ENCODE measurements at places on chromosomes 11 and 22.
A peak's percentile ranks its signal among the peaks of the same experiment; 100 is the strongest.

- no peak for DNase-seq
Observed at GRCh38 chr22:19687561-19688300, 26.6 kb upstream of the SEPTIN5 start.

- DNase-seq = no peak
Observed at GRCh38 chr11:134560566-134561330, 148.7 kb upstream of the B3GAT1 start.

DNA sequence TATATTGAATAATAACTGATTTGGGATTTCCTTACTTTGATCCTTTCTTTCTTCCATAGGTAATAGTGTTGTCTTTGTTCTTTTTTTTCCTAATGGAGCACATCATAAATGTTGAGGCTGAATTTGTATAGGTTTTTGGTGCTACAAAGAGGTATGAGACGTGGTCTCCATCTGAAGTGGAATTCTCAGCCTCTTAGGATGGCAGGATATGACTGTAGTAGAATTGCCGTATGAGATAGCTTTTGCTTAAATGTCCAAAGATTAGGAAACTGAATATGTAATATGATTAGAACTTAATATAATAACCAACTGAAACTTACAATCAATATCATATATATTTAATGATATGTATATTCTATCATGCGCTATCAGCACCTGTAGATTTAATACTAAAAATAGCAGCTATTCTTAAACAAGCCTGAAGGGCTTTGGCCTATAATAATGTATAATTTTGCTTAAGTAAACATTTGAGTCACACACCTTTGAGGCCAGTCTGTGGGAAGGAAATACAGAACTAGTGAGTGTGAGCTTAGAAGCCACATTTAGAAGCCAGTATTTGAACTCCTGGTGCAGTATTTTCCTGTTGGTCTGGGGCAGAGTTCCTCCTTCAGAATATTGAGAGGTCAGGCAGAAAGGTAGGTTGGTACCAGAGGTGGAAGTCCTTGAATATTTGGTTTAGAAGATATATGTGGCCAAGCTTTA lies 62.6 kb downstream of the SWAP70 start:
- DNase-seq = no peak

- peak; percentile 52 for DNase-seq
Observed at GRCh38 chr22:42313804-42314581, 43.5 kb upstream of the TCF20 start.

GRCh38 chr22:47315862-47316419 lies 553.5 kb downstream of the TBC1D22A start:
- peak; percentile 85 for DNase-seq

DNA sequence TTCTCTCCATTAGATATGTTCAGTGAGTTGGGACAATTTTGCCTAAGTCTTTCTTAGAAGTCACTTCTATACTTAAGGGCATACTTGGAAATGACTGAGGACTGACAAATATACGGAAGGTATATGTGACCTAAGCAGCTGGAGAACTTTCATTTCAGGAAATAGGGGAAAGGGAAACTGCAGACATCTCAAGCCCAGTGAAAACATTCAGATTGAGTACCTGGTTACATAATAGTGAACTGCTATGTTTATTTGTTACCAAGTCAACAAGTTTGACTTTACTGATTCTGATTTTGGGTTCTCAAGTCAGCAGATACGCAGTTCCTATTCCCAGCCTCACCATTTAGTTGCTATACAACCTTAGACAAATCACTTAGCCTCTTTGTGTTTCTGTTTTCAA lies 1173.9 kb downstream of the LRRC4C start:
- DNase-seq = no peak

DNA sequence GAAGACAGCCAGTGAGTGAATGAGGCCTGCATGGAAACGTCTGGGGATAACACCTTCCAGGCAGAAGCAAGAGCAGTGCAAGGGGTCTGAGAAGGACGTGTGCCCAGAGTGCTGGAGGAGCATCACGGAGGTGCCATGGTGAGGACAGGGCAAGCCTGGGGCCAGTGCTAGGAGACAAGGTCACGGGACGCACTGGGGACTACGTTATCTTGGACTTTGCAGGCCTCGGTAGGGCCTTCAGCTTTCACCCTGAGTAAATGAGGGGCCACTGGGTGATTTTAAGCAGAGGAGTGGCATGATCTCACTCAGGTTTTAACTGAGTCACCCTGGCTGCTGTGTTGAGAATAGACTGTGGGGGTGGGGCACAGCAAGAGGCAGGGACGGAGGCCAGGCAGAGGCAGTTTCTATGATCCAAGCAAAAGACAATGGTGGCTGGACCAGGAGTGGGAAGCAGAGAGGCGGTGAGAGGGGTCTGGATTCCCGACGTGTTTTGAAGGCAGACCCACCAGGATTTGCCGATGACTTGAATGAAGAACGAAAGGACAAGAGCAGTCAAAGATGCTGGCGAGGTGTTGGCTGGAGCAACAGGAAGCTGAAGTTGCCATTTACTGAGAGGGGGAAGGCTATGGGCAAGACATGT lies 102.7 kb upstream of the PARVA start:
- no peak for DNase-seq

GRCh38 chr22:48182031-48182430 lies 1419.6 kb downstream of the TBC1D22A start:
- DNase-seq = no peak

DNA sequence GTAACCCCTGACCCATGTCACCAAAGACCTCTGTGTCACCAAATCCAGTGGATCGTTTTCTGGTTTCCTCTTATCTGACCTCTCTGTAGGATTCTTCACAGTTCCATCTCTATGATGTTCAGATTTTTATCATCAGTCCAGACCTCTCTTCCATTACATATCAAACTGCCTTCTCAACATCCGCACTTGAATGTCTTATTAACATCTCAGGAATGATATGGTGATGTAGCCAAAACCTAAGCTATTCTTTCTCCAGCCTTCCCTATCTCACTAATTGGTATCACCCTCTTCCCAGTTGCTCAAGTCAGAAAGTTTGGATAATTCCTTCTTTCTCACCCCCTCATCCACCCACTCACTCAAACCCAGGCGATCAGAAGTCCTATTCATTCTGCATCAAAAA lies 13.4 kb downstream of the APLNR start:
- DNase-seq = no peak

DNA sequence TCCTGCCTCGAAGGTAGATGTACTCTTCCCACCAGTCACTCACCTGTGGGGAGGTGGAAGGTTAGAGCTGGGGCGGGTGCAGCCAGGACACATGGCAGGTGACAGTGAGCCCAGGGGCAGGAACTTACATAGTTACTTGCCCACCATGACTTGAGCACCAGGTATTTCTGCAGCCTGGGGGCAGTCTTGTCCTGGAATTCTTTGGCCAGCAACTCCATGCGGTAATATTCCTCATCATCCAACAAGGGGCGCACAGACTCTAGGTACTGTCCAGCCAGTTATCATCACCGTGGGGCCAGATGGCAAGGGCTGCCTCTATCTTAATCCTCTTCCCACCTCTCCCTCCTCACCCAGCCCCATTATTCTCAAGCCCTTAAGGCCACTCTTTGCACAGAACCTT lies 2.2 kb downstream of the CPT1B start:
- peak; percentile 34 for DNase-seq

DNA sequence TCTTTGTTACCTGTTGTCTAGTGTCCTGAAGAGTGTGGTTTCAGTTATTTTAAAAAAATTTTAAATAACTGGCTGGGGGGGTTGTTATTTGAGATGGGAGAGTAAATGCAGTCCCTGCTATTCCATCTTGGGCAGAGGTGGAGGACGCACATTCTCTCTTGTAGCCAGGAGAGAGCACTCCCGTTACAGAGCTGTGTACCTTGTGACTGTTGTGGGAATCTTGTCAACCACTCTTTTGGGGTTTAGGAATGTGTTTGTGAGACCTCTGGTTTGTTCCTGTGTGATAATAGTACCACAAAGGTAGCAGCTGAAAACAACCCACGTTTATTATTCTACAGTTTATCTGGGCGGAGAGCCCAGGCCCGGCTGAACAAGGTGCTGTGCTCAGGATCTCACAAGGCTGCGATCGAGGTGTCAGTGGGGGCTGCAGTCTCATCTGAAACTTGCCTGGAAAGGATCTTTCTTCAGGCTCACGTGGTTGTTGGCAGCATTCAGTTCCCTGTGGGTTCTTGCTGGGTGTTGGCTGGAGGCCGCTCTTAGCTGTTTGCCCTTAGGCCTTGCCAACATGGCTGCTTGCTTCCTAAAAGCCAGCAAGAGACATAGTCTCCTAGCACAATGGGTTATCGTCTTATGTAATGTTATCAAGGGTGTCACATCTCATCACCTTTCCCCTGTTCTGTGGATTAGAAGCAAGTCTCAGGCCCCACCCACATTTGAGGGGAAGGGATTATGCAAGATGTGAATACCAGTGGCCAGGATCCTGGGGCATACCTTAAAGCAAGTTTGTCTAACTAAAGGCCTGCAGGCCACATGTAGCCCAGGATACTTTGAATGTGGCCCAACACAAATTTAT lies 20.6 kb downstream of the IGHMBP2 start:
- DNase-seq = no peak

- no peak for DNase-seq
Observed at GRCh38 chr22:38038890-38039812, 18.1 kb upstream of the PICK1 start.

DNA sequence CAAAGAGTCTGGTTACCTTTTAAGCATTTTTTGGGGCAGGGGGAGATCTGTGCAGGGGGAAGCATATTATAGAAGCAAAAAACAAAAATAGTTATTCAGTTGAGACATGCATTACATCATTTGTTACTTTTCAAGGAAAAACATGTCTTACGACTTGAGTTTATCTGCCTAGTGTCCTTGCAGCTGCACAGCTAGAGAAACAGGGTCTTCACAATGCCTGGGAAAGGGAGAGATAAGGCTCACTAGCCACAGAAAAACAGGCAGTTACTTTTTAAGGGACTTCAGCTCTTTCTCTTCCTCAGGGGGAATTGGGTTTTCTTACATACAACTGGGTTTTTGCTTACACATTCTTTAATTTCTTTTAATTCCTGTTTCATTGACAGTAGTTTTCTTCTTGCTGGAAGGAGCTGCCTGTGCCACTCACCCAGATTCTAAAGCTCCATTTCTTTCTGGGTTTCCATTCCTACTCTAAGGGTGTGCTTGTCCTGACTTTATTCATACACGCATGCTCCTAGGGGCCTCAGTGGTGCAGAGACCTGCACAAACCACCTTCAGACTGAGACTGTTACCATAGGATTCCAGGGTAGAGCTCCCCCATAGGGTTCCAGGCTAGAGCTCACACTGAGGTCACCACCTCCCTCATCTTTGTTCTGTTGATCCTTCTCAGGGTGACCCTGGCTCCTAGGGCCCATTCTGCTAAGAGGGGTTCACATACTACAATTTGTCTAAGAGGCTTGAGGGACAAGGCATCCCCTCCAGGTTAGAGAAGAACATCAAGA lies 14.7 kb upstream of the UBQLNL start:
- no peak for DNase-seq

DNA sequence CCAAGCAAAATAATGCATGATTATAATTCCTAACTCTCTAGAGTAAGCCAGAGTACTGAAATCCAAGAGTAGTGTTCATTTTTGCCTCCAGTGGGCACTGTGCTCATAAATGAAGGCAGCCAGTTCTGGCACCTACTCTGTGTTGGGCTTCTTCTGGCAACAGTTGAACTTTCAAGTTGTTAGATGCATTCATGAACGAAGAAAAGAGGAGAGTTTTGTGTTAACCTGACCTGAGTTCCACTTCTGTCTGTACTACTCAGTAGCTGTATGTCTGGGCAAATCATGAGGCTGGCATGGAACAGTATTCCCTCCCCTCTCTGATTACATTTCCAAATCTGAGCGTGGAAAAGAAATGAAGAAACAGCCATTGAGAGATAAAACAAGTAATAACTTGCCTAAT lies 20.3 kb upstream of the TENM4 start:
- no peak for DNase-seq

DNA sequence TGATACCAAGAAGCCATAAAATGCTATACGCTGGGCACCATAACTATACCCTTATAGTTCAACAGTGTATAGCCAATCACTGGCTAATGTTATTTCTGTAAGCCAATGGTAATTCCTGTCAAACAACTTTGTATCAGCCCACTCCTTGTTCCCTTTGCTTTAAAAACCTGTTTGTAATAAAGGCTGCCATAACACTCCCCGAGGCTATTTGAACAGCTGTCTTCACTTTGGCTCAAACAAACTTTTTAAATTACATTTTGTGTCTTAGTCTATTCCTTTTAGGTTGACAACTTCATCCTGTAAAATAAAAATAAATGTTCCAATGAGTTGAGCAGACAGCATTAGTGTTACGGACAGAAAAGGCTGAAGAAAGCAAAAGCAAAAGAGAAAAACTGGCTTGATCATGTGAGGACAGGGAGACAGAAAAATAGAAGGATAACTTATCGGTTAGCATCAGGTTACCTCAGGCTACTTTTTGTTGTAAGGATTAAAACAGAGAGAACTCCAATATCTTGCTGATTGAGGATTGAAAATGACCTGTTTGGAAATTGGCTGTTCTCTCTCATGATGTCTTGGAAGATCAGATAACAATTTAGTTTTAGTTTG lies 95.0 kb downstream of the AASDHPPT start:
- peak; percentile 12 for DNase-seq

- no peak for DNase-seq
Observed at GRCh38 chr11:57729479-57729878, 11.8 kb upstream of the SELENOH start.

DNA sequence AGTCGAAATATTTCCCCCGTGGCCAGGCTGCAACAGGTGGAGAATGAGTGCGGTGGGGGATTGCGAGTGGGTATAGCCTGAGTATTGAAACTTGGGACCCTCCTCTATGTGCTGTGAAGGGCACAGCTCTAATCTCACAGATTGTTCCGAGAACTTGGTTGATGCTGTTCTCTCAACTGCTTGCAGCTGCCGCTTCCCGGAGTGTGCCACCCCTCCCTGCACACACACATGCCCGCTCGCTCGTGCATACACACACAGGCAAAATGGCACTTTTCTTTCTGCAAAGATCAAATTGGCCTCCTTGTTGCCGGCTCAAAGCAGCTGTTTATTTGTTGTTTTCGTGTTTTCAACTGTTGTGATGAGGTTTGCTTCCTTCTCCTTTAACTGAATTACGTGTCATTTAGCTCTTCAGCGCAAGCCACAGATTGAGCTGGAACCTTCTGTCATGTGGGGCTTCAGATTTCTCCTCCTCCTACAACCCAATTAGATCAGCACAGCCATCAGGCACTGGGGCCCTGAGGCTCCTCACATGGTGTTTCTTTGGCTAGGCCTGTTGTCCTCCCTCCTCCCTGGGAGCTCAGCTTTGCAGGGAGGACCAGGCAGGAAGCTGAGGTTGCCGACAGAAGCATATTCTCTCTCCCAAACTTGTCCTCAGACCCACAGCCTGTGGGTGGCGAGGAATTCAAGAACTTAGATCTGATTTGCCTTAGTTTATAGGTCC lies 13.9 kb upstream of the B3GAT1 start:
- DNase-seq = no peak

- no peak for DNase-seq
Observed at GRCh38 chr11:45673441-45673840, 8.0 kb upstream of the CHST1 start.

- DNase-seq = no peak
Observed at GRCh38 chr22:36465232-36466021, 16.0 kb downstream of the TXN2 start.

Measured in NCI-H748 treated with DMSO at 0.1 percent for 48 hours (cell line).